Activated T-cell treated with anti-CD3 and anti-CD28 coated beads, Interleukin-2, amount 50 U/mL, for 72 hours (primary cell): ENCODE measurements at places on chromosomes 1 and 21. TPM values are rescaled to one million over a fixed set of nuclear protein-coding genes. Genes with fewer than 3 reads are reported as not detected.

RUNX3 gene
- 298 TPM for total RNA-seq

CR1 gene
- total RNA-seq = 0.09 TPM

OR2T2 gene
- total RNA-seq = not detected

PLA2G2A gene
- total RNA-seq = not detected

LCE2D gene
- not detected for total RNA-seq

LCE1B gene
- not detected for total RNA-seq

PRAMEF33 gene
- total RNA-seq = not detected

LMX1A gene
- total RNA-seq = not detected

LRRIQ3 gene
- total RNA-seq = 0.82 TPM

EBNA1BP2 gene
- 46.4 TPM for total RNA-seq

TGFB2 gene
- not detected for total RNA-seq

TTLL10 gene
- not detected for total RNA-seq

OR2G6 gene
- not detected for total RNA-seq

- no peak for DNase-seq
These were observed 120.3 kb downstream of the TM2D1 start for GRCh38 chr1:61604684-61605083.

DNA sequence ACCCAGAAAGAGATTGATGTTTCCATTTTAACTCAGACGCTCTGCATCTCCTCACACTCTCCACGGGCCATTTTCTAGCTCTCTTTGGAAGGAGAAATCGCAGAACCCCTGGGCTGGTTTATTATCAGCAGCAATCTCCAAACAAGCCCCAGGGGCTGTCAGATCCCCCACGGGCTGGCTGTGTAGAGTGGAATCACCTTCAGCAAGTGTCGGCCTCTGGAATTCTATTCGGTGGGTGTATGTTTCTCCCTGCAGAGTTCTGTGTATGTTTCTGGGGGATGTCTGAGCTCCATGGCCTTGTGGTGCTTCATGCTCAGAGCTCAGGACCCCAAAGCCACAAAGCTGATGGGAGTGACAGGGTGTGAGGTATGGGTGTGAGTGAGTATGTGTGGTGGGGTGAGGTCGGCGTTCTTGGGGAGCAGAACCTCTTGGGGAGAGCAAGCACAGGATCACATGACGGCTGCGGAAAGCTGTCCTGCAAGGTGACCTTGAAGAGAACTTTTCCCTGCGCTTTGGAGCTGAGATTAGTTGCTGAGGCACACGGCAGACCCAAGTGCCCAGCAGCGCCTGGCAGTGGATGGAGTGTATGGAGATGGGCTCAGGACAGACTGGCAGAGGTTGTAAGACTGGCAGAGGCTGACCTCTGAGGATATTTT is 489 bp downstream of the ACOT11 start:
- no peak for DNase-seq

- DNase-seq = no peak
These were observed 14.4 kb downstream of the HLX start for GRCh38 chr1:220893701-220894024.

GRCh38 chr1:109499081-109499480 is 5.2 kb downstream of the CYB561D1 start:
- no peak for DNase-seq

GRCh38 chr1:237287876-237288521 is 246.0 kb downstream of the RYR2 start:
- no peak for DNase-seq

DNA sequence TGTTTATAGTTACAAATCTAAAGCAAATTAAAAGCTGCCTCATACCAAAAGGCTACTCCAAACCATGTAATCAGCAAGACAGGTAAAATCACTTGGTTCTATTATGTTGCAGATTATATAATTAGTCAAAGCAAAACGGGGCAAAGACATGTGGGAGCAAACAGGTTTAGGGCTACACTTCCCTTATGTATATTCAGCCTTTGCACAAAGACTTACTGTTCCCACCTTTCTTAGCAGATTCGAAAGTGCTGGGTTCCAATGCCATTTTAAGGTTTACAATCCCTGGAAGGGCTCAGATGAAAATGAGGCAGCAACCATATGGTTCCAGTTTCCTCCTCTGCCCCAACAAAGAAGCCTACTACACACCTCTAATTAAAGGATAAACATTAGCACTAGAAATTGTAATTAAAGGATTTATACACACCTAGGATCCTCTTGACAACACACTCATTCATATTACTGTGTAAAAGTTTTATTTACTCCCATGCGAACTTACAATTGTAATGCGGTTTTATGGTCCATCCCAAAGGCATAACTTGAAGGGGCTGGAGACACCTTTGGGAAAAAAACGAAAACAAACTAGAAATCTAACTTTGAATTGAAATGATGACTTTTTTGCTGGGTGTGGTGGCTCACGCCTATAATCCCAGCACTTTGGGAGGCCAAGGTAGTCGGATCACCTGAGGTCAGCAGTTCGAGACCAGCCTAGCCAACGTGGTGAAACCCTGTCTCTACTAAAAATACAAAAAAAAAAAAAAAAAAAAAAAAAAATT is 117.3 kb upstream of the PKN2 start:
- no peak for DNase-seq

DNA sequence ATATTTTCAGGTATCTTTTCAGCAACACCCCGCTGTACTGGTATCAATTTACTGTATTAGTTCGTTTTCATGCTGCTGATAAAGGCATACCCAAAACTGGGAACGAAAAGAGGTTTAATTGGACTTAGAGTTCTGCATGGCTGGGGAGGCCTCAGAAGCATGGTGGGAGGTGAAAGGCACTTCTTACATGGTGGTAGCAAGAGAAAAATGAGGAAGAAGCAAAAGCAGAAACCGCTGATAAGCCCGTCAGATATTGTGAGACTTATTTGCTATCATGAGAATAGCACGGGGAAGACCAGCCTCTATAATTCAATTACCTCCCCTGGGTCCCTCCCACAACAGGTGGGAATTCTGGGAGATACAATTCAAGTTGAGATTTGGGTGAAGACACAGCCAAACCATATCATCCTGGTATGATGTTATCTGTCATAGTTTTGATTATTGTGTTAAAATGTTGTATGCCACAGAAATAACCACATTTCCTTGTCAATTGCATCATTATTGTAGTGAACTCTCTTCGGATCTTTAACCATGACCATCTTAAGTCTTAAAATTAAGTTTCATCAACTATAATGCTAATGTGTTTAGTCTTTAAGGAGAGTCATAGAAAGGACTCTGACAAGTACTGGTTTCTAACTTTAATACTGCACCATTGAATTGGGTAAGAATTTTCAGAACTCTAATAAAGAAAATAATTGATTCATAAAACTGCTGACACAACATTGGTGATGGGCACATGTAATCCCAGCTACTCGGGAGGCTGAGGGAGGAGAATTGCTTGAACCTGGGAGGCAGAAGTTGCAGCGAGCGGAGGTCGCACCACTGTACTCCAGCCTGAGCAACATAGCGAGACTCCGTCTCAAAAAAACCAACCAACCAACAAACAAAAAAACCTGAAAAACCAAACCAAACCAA is 58.2 kb downstream of the TBX19 start:
- no peak for DNase-seq

DNA sequence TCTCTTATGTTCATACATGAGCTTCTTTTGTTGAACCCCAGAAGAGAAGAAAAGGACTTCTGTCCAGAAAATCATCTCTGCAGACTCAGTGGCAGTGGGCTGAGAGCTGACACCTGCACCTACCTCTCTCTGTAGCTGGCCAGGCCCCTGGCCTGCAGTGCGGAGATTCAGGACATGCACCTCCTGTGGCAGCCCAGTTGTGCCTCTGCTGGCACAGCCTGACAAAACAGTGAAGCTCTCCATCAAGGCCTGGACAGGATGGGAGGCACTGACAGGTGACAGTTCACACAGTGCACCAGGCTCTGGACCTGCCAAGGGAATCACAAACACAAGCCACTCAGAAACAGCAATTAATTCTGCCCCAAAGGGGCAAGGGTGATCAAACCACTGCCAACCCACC is 88.8 kb downstream of the TGFBR3 start:
- DNase-seq = no peak

DNA sequence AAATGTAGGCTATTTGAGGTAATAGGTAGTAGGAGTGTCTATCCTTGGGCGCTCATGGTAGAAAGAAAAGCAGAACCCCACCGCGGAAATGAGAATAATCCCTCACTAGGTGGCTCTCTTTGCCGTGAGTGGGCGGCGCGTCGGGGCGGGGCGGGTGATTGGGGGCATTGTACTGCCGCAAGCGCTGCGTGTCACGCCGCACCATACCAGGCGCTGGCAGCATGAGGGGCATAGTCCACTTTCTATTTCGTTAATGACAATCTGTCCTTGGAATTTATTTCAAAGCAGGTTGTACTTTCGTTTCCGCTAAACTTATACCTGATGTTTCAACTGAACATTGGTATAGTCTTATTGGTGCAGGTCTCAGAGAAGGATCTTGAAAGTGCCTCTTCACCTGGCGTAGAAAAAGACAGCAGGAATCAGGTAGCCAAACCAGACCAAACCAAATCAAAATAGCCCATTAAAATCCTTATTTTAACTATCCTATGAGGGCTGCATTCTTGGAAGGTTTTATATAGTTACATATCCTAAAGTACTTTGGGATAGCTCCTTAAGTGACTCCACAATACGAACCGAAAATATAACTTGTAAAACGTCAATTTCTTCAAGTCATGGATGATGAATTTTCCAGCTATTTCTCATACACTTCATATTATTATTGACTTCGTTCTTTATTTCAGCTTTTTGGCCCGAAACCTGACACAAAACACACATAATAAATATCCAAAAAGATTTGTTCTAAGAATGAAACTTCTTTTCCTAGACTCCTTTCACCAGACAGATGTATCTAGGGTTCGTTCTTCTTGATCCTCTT is 1.9 kb upstream of the SMG7 start:
- DNase-seq = peak; percentile 93

DNA sequence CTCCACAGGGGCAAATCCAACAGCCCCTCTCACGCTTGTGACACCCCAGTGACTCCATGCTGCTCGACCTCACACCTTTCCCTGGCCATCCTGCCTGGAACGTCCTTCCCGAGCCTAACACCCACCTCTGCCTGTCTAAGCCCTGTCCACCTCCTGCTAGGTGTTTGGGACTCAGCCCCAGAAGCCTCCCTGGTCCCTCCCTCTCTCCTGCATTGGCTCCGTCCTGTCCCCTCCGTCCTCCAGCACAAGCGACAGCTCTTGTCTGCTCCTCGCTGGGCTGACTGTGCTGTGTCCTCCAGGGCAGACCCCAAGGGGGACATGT is 102.0 kb upstream of the IFFO2 start:
- DNase-seq = no peak

- DNase-seq = no peak
These were observed 67.2 kb downstream of the SLC35A3 start for GRCh38 chr1:100036718-100037655.

DNA sequence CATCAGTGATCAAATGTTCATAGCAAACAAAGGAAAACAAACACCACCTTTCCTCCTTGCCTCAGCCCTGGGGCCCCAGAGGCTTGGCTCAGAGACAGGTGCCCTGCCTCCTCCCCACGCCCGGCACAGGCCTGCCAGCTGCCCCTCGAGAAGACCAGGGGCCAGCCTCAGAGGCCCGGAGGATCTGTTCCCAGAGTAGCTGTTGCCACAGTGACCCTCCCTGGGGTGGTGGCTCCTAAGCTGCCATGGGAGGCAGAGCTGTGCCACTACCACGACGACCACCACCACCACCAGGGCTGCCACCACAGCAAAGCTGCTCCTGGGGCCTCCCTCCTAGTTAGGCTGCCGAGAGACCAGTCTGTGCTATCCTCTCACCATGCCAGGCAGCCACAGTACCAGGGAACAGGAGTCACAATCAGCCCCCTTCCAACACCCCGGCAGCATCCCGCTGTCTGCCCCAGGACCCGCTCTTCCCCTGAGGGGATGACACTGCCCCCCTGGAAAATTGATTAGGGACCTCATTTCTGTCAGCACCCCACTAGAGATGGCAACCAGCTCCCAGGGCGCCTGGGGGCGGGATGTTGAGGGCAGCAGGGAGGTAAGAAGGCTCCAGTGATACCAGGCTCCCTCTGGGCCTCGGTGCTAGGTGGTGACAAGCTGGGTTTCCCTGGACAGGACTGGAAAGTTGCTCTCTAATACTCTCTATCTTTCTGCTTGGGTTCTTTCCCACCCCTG is 30.5 kb downstream of the KCNC4 start:
- no peak for DNase-seq

- no peak for DNase-seq
These were observed 79.6 kb downstream of the MAP3K21 start for GRCh38 chr1:233406994-233407631.

GRCh38 chr21:29725025-29725736 is 214.6 kb downstream of the GRIK1 start:
- DNase-seq = no peak

GRCh38 chr1:27959792-27960603 is at the start of gene XKR8:
Gene XKR8 (plus strand): TSS chr1:27959973. CDS start chr1:27960070, 97 bp downstream.
- peak; percentile 88 for DNase-seq

- DNase-seq = no peak
These were observed 167.3 kb downstream of the PBX1 start for GRCh38 chr1:164726235-164726634.

GRCh38 chr1:103122983-103123720 is 14.8 kb upstream of the COL11A1 start:
- DNase-seq = no peak

- DNase-seq = no peak
These were observed 29.1 kb upstream of the C1orf174 start for GRCh38 chr1:3929126-3929525.

GRCh38 chr1:85798419-85798818 is 90.2 kb upstream of the ZNHIT6 start:
- no peak for DNase-seq

DNA sequence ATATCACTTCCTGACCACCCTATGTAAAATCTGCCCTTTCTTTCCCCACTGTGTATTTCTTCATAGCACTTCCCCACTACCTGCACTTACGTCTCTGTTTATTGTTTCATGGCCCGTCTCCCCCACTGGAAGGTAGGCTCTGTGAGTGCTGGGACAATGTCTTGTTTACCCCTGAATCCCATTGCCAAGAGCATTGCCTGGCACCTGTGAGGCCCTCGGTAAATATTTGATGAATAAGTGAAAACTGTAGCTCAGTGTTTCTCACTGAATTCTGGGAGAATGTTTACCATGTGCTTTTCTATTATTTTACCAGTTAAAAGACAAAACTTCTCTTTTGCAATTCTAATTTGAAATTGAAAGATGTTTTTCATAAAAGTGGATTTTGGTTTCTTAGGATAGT is 11.8 kb downstream of the NFASC start:
- no peak for DNase-seq

- no peak for DNase-seq
These were observed 25.2 kb downstream of the CRNN start for GRCh38 chr1:152388889-152389288.
